ENCODE measurements at places on chromosomes 13 and 19.
A peak's percentile ranks its signal among the peaks of the same experiment; 100 is the strongest.

DNA sequence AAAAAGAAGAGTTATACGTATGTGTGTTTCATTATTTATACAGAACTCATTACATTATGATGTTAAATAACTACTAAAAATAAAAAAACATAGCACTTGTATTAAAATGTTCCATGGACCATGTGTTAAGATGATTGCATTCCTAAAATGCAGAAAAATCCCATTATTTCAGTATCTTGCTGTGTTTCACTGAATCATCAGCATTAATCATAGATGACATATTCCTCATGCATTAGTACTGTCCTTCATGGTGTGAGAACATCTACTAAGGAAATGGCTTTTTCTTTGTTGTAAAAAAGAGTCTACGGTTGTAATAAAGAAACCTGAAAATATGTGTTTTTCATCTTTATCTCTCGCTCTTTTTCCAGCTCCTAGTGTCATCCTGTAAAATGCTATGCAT is 416.5 kb downstream of the FGF14 start:
- no peak for DNase-seq

- no peak for DNase-seq
These were observed 200.9 kb upstream of the RFC3 start for GRCh38 chr13:33617055-33617454.

DNA sequence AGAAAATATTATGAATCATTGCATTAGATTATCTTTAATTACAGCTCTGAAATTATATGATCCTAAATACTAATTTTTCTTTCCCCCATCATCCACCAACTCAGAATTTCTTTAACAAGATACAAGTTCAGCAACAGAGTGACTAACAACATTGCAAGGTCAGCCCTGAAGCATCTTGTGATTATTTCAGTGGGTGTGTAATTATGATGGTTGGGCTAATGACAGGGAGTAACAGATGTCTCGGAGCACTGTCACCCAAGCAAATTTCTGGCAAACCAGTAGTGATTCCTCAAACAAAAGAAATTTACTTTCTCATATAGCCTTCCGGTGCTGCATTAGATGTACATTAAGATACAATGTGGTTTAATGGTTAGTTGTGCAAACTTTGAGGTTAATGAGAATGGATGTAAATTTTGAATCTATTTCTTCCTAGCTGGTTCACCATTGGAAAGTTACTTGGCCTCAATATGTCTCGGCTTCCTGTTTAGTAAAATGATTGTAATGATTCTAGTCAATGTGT is 238.9 kb downstream of the ITGBL1 start:
- no peak for DNase-seq

DNA sequence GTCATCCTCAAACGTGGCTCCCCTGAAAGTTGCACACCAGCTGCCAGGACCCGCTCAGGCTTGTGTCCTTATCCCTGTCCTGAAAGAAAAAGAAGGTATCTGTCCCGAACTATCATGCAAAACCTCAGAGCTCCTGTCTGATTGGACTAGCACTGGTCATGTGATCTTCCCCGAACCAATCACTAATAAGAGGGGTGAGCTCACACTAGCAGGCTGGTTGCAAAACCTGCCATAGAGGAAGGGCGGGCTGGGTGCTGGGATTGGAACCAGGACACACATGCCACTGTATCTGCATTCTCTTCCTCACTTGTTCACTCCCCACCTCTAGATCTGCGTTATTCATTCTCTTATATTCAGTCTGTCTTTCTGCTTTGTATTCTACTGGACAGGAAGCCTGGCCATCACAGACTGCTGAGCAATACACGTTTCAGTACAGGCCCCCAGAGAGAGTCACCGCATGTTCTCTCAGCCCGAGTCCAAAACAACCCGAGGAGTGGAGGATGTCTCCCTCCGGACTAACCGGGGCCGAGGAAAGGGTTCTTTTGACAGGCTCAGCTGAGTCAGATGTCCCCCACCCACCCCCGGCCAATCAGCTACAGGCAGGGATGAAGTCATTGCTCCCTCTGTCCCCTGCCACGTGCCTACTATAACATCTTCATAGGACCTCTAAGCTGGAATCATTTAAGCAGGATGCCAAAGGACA is 97.7 kb downstream of the SIPA1L3 start:
- peak; percentile 38 for DNase-seq

DNA sequence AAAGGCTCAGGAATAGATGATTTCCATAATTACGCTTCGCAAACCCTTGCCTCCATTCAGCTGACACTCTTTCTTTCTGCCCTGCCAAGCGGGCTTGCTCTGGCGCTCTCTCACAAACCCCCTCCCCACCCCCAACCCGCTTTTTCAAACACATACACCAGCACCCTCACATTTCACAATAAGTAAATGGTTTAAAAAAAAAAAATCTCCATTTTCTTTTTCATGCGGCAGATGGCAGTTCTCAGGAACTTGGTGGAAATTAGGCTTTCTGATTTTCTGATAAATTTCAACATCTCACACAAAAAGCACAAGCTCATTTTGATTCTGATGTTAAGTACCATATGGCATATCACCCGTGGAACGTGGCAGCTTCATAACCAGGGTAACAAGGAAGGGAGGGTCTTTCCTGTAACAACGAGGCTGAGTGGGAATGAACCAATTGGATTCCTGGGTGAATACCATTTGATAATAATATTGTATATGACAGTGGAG is 43.8 kb downstream of the C13orf42 start:
- no peak for DNase-seq
